Activated CD8-positive, alpha-beta memory T cell treated with anti-CD3 and anti-CD28 coated beads, Interleukin-2, amount 50 U/mL, for 48 hours (primary cell): ENCODE measurements at places on chromosomes 6 and 20.

- no peak for DNase-seq
Observed at GRCh38 chr20:17381724-17382123, 149.5 kb downstream of the BFSP1 start.

GRCh38 chr6:111411046-111411445 lies 72.0 kb downstream of the REV3L start:
- no peak for DNase-seq

GRCh38 chr6:45436544-45437438 lies 59.1 kb upstream of the SUPT3H start:
- DNase-seq, result no peak

- no peak for DNase-seq
Observed at GRCh38 chr6:85452441-85452881, 2.6 kb downstream of the NT5E start.

- DNase-seq, result no peak
Observed at GRCh38 chr20:64137598-64138031, 26.6 kb upstream of the MYT1 start.

DNA sequence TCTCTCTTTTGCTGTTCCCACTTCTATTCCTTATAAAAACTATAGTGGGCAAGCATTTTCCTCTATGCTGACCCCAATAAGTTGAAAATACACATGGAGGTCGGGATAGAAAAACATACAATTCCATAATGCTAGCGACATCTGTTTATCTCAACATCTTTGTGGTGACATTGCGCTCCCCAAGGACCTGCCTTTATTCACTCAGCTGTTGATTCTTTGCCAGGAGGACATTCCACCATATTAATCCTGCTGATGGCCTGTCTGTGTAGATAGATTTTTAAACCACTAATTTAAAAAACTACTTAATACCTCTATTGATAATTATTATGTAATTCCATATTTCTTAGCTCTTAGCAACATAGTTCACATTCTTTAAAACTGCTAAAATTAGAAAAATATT lies 555.3 kb upstream of the MAP3K7 start:
- no peak for DNase-seq

DNA sequence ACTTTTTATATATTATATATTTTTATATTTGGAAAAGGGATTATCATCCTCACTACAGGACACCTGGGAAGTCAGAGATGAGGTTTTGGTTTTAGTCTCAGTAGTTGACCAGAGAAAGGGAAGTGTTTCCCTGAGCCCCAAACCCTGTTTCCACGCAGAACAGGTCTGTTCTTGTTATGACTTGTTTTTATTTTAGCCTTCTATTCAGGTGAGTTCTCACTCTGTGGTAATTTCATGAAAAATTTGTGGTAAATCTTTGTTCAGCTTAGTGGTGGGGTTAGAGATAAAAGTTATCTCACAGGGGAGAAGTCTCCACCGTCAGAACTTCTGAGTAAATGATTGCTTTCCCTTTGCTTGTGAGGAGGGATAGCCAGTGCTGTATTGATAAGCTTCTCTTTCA lies 224.9 kb downstream of the FARS2 start:
- DNase-seq, result no peak

- no peak for DNase-seq
Observed at GRCh38 chr6:17469006-17469832, 75.8 kb downstream of the CAP2 start.

DNA sequence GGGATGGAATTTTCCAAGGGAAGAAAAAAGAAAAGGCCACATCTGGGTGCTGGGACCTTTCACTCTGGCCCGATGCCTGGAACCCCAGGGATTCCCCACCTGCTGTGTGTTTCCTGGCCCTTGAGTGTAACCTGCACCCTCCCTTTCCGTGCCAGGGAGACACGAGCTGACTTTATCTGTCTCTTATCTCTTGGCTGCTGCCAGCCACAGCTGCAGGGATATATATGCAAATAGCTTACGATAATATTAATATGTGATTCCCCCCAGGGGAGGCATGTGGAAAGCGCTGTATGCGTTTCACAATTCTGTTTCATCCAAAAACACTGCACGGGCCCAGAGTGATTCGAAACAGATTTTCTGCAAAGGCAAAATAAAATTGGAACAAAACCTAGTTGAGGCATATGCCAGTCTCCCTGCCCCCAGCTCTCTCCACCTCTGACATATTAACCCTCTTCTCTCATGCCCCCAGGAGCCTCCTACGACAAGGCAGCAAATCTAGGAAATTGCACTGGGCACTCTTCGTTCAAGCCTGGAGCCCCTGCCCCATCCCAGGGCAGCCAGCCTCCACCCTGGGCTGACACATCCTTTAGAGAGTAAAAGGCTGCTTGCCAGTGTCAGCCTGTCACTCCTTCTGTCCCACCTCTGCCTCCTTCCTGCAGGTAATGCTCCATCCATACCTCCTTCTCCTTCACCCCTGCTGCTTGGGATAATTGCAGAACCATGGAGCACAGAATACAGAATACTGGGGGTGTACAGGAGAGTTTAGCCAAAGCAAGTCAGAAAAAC lies 1.3 kb downstream of the RIPOR3 start:
- no peak for DNase-seq

- DNase-seq, result peak; percentile 48
Observed at GRCh38 chr20:49569411-49570115, 1.6 kb upstream of the PTGIS start.

DNA sequence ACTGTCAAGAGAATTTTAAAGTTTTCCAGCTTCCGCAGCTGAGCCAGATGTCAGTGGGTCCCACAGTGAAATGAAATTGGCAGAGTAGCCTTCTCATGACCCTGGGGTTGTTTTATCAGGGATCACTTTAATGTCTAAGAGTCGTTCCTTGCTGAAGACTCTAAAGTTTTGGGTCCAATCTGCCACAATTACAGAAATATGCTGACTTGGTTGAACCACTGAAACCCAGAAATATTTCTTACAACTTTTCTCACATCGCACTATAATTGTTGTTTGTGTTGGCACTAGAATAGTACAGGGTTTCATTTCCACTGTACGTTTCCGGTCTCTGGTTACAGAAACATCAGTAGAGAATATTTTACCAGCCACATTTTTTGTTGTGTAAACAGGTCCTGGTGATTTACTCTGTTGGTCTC lies 109.0 kb downstream of the HMGCLL1 start:
- no peak for DNase-seq

DNA sequence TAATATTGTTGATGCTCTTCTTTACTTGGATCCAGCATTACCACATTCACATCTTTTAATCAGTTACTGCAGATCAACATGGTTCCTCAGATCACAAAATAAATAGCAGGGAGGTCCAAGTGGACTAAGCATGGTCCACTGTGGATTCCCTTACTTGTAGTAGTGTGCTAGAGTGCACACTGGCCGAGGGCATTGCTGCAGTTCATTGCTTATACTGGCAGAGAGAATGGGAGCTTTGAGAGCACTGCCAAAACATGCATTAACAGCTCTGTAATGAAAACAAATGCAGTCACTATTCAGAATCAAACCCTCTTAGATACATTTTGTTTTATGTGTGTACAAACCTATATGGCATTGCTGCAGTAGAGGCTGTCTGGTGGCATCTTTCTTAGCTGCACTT lies 471.5 kb downstream of the CD109 start:
- DNase-seq, result no peak
